ENCODE measurements at places on chromosomes 3 and 15. TPM values are rescaled to one million over a fixed set of nuclear protein-coding genes. Genes with fewer than 3 reads are reported as not detected.

Gene CCK
- not detected for total RNA-seq

Gene ZNF774
- total RNA-seq: 0.34 TPM

Gene EPHB1
- total RNA-seq: 24.1 TPM

Gene GRIP2
- not detected for total RNA-seq

Gene FOXB1
- total RNA-seq: not detected

Gene ZMAT3
- total RNA-seq: 4.1 TPM

Gene ARHGAP11A
- total RNA-seq: 22.2 TPM

Gene RPL39L
- 236 TPM for total RNA-seq

Gene GRK7
- not detected for total RNA-seq

GRCh38 chr3:103075282-103075681, 640.5 kb downstream of the ZPLD1 start:
- H3K4me3 ChIP-seq: no peak overlapping the region
- no peak overlapping the region for H3K27ac ChIP-seq
- H3K27me3 ChIP-seq: no peaks in the 10 kb centered on the region
- DNase-seq: no peak
- H3K4me1 ChIP-seq: no peaks in the 10 kb centered on the region
- no peaks in the 10 kb centered on the region for H3K36me3 ChIP-seq

DNA sequence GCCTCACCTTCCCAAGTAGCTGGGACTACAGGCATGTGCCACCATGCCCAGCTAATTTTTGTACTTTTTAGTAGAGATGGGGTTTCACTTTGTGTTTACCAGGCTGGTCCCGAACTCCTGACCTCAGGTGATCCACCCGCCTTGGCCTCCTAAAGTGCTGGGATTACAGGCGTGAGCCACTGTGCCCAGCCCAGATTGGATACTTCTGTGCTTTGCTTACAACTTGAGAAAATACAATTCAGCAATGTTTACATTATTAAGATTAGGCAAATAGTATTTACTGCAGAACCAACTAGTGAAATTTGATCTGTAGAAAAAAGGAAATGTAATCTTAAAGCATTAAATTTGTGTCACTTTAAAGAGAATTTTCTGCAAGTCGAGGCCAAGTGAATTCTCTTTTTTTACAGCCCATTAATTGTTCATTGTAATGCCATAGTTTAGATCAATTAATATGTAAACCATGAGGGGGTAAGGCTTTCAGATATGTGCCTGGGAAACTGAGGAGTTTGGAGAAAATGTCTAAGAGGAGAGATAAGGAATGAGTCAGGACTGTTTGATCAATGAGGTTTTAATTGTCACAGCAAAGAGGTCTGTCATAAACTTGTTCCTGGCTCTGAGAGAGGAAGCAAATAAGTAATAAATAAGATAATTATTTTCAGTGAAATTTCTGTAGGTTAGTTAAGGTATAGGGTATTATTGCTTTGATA, 15.3 kb downstream of the PYDC2 start:
- no peaks in the 10 kb centered on the region for H3K36me3 ChIP-seq
- no peak overlapping the region for H3K27ac ChIP-seq
- H3K4me3 ChIP-seq: no peak overlapping the region
- H3K27me3 ChIP-seq: no peaks in the 10 kb centered on the region
- no peaks in the 10 kb centered on the region for H3K4me1 ChIP-seq

- H3K36me3 ChIP-seq: no peaks in the 10 kb centered on the region
- no peak for DNase-seq
- H3K4me3 ChIP-seq: no peak overlapping the region
- no peaks in the 10 kb centered on the region for H3K27me3 ChIP-seq
- no peak overlapping the region for H3K27ac ChIP-seq
Observed at GRCh38 chr3:126108676-126109050, 24.7 kb upstream of the SLC41A3 start.

- DNase-seq: no peak
- H3K4me1 ChIP-seq: no peaks in the 10 kb centered on the region
- H3K36me3 ChIP-seq: no peaks in the 10 kb centered on the region
- H3K27ac ChIP-seq: no peak overlapping the region
Observed at GRCh38 chr3:28958656-28959055, 322.2 kb upstream of the RBMS3 start.

DNA sequence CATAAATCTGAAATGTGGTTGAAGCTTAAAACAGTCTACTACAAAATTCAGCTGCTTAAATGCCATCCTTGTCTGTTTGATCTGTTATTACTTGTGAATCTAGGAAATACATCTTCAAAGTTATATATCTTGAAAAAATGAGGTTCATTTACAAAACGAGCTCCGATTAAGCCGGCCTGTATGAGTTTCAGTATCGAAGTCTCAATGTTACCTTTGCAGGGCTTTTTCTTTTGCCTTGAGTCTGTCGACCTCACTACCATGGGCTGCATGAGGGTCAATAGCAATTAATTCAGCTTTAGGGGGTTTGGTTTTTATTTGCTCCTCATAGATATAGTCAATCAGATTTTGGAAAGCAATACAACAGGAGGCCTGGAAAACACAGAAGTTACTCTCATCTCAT, 23.2 kb downstream of the ERICH6 start:
- H3K36me3 ChIP-seq: no peaks in the 10 kb centered on the region
- DNase-seq: no peak
- peaks cover 23% of the 10 kb centered on the region for H3K4me1 ChIP-seq

- H3K4me3 ChIP-seq: no peak overlapping the region
- H3K27me3 ChIP-seq: no peaks in the 10 kb centered on the region
- no peak overlapping the region for H3K27ac ChIP-seq
- H3K4me1 ChIP-seq: no peaks in the 10 kb centered on the region
Observed at GRCh38 chr3:186909078-186909853, 21.1 kb upstream of the ST6GAL1 start.

DNA sequence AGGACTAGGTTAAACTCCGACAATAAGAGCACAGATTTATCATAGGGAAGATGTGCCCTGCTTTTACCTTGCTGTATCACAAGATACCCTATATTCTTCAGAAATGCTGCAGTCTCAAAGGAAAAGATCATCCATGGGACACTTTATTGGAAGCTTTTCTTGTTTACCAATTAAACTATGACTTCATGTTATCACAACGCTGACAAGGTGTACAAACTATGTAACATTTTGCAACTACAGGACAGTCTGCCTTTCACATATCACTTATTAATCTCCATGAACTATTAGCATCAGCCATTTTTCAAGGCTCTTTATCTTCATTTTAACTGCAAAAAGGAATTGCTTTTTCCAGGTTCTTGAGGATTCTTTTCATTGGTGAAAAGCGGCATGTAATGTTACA, 34.0 kb downstream of the CBLB start:
- DNase-seq: no peak
- H3K4me3 ChIP-seq: no peak overlapping the region
- H3K27me3 ChIP-seq: no peaks in the 10 kb centered on the region
- peaks cover 17% of the 10 kb centered on the region for H3K36me3 ChIP-seq
- H3K27ac ChIP-seq: peak overlapping the region; percentile 51

DNA sequence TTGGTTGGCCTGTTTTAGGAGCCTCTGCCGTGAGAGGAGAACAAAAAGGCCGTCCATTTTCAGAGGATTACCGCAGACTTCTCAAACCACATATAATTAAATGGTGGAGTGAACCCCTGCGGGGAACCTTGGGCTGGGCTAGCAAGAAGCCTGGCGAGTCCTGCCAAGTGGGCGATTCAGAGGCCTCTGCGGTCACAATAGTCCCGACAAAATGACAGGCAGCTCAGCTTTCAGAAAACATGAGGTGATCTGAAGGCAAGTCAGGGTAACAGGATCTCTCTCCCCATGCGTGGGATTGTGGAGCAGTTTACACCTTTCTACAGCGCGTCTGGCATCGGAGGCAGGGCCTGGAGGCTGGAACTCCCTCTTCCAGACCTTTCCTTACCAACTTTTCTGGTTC, 134.8 kb downstream of the ASB7 start:
- no peak overlapping the region for H3K4me3 ChIP-seq
- no peak overlapping the region for H3K27ac ChIP-seq
- H3K4me1 ChIP-seq: no peaks in the 10 kb centered on the region
- no peak for DNase-seq

DNA sequence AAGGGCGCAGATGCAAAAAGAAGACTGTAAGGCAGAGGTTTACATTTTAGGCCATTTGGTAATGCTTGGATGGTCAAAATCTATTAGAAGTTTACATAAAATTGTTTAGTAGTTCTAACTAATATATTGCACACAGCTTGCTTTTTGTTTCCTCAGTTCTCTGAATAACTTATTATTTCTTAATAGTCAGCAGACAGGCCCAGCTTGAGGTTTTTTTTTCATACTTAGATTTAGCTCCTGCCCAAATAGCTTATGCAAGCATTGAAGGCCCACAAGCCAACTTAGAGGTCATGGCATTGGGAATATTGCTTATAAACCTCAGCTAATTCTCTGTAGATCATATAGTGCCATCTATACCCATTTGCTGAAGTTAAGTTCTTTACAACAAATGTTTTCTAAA, 172.5 kb downstream of the RAP2B start:
- no peak overlapping the region for H3K4me3 ChIP-seq
- no peak overlapping the region for H3K27ac ChIP-seq
- H3K27me3 ChIP-seq: no peaks in the 10 kb centered on the region

DNA sequence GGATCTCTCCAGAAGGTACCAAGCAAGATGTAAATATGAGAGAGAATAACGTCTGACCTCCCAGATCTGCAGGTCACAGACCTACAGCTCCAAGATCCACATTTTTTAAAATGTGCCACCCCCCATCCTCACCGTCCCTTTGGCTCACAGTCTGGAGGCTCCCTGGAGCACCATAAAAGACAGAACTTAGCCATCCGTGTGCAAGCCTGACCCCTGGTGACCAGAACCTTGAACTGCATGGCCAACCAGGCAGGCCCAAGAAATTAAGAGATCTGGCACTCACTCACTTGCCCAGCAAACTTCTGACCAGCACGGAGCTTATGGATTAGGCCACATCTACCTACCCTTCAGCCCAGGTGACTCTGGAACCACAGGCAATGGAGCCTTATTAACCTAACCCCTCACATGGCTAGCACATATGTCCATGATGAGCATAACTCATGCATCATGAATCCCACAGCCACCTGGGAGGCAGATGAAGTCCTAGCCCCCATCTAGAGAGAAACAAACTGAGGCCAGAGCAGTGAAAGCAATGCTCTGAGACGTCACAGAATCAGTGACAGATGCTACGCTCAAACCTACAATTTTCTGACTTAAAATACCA, 275.3 kb downstream of the UACA start:
- DNase-seq: peak; percentile 88
- H3K4me3 ChIP-seq: no peak overlapping the region
- no peak overlapping the region for H3K27ac ChIP-seq
- H3K27me3 ChIP-seq: no peaks in the 10 kb centered on the region
- no peaks in the 10 kb centered on the region for H3K36me3 ChIP-seq

DNA sequence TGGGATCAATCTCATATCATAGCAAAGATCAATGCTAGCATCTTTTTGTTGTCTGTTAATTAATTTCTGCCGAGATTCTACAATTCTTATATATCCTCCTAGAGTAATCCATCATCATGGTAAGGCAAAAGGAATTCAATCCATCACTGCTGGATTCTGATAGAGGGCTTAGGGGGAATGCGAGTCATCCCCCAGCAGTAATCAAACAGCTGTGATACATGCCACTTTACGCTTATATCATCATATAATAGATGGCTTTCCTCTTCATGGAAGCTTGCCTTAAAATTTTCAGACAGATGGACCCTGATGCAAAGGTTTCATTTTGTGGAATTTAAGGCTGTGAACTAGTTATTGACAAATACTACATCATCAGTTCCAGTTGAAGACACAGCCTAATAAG, 645.9 kb downstream of the CADM2 start:
- no peaks in the 10 kb centered on the region for H3K36me3 ChIP-seq
- H3K27me3 ChIP-seq: 0 out of 2 replicates have a peak, but pooled peaks cover 6% of the 10 kb centered on the region
- no peak for DNase-seq

GRCh38 chr3:173529062-173529711, 131.6 kb downstream of the NLGN1 start:
- H3K4me1 ChIP-seq: no peaks in the 10 kb centered on the region
- H3K27me3 ChIP-seq: no peaks in the 10 kb centered on the region
- H3K36me3 ChIP-seq: no peaks in the 10 kb centered on the region
- H3K4me3 ChIP-seq: no peak overlapping the region
- DNase-seq: peak; percentile 62

Measured in Karpas-422 (cell line).